ENCODE measurements at places on chromosomes 13 and 19.

DNA sequence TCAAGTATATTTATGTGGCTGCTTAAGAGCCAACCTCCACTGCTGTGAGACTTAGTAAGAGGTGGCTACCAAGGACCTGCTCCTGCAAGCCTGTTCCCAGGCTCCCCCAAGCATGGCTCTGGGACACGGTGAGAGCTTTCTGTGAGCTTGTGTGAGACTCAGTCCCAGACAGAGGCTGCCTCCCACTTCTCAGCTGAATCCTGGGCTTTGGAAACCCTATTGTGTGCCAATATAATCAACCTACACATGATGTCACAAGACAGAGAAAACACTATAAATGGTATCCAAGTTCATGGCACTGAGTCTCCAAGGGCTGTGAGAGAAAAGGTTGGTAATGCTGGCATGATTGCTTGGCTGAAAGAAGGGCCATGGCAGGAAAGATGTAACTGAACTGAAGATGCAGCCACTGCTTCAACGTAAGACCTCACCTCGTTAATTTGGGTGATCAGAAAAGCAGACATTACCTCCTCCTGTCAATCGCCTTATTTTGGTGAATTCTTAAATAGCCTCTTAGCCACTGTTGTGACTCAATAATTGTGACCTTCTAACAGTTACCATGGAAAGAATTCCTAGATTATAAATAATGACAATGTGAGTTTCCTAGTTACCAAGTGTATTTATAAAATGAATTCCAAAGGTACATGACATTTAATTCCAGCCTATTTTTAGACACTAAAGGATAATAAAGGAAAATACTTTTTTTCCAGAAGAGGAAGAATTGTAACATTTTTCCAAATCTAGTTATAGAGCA lies 332.0 kb downstream of the IRS2 start:
- DNase-seq, result no peak

- no peak for DNase-seq
Observed at GRCh38 chr13:35789335-35790165, 313.1 kb upstream of the MAB21L1 start.

DNA sequence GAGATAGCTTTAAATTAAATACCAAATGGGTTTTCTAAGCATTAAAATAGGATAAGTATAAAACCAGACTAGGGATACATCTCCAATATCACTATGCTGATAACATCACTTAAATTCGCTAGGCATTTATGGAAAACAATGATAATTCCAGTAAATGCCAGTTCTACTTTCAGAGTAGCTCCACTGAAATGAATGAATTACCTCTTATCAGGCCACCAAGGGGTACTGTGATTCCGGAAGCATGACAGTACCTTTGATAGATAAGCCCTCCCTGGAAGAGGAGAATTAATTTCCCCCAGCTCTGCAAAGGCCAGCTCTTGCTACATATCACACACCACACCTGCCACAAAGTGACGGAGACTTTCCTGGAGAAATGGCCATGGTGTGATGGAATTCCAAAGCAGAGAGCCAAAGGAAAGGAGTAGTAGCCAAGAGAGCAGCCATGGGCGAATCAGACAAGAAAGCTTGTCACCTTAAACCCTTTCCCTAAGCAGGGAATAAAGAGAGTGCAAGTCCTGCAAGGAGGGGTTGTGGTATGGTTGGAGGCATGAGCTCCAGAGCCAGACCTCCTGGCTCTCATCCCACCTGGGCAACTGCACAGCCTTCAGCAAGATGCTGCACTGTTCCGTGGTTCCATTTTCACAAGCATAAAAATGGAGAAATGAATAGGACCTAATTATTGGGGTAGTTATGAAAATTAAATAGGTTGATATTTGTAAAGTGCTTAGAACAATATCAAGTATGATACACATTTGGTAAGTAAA lies 423.1 kb downstream of the FGF14 start:
- DNase-seq, result no peak

DNA sequence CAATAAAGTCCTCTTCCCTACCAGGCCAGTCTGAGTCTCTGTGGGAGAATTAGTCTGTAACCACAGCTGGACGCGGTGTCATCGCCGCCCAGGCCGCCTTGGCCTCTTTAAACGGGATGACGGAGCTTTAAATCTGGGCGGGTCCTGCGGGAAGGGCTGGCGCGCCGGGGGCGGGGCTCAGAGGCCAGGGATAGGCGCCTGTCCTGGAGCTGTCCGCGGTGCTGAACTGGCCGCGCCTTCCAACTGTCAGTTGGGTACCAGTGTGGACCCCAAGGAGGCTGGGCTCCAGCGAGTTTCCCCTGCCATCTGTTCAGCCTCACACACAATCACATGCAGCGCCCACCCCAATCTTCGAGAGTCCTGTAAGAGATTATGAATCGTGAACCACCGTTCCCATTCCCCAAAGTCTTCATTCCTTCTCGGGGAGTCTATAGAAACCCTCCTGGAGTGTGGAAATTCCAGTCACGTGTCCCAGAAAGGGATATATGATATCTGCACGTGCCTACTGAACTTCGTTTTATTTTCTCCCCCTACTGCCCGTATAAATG lies 11.5 kb downstream of the APLP1 start:
- DNase-seq, result peak; percentile 47

DNA sequence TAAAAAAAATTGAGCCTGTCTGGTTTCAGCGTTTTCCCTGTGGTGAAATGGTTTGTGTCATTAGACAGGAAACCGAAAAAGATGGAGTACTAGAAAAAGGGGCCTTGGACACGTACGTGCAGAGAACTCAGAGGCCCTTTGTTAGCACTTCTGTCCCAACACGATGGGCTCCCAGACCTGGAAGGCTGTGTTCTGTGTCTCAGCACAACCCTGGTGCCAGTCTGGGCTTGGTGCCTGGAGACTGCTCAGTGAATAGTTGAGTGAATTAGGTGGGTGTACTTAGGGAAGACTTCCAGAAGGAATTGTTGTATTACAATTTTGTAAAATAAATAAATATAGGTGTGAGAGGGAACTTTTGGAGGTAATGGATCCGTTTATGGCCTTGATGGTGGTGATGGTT lies 8.7 kb downstream of the ZNF71 start:
- DNase-seq, result no peak

- peak; percentile 93 for DNase-seq
Observed at GRCh38 chr19:14366529-14366928, 14.7 kb upstream of the ADGRE5 start.

GRCh38 chr19:1752757-1753728 lies at the start of gene ONECUT3:
ONECUT3 (plus strand) TSS chr19:1753506; CDS start chr19:1753663, 157 bp downstream.
- no peak for DNase-seq
